LoVo (cell line): ENCODE measurements at places on chromosomes 6 and 20.

DNA sequence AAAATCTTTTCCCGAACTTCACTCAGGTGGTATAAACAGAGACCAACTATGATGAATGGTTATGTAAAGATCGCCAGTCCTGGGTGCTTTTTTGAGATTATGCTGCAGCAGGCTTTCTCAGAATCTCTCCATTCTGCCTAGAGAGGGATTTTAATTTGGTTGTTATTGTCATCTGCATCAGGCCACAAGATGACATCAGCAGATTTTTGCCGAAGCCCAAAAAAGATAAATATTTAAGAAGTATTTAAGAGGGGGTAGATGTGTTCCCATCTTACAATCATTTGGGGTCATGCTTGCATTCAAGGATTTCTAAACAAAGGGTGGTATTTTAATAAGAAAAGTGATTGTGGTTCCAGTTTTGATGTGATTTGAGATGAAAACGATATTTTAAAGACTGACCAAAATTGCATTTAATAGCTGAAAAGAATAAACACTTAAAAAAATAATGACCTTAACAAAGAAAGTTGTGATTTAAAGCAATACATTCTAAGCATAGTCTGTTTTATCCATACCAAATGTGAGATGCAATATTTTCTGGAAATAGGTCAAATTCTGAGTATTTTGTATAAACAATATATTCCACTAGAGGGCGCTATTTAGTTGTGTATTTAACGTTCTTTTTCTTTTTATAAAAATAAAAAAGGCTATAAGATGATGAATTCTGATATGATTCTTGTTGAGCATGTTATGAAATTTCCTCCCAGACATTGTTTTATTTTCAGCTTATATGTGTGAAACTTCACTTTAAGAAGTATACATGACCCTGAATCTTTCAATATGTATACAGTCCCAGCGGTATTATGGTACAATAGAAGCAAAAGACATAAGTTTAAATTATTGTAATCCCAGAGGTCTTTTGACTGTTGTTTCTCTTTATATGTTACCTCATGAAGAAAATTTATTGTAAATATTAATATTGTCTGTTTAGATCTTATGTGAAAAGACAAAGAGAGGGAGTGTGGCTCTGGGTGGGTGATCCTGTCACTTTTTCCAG lies 51.0 kb upstream of the ZFP64 start:
- DNase-seq, result peak; percentile 33

GRCh38 chr6:79399499-79399898 lies 137.7 kb downstream of the LCA5 start:
- no peak for DNase-seq

- DNase-seq, result no peak
These were observed 4.9 kb upstream of the BTBD3 start for GRCh38 chr20:11912659-11913415.

DNA sequence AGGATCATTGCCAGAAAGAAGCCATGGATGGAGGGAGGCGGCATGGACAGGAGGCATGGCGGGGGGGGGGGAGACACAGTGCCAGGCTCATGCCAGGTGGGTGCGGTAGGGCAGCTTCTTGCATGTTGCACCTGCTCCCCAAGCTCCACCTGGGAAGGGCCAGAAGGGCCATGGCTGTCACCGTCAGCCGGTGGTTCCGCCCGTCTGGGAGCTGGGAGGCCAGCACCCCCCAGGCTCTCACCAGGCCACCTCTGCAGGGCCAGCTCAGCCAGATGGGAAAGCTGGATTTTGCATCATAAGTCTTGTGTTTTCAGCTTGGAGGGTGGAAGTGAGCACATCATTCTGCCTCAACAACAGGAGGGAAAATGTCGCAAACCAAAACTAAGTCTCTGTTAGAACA lies 404.7 kb downstream of the TAF4 start:
- no peak for DNase-seq

DNA sequence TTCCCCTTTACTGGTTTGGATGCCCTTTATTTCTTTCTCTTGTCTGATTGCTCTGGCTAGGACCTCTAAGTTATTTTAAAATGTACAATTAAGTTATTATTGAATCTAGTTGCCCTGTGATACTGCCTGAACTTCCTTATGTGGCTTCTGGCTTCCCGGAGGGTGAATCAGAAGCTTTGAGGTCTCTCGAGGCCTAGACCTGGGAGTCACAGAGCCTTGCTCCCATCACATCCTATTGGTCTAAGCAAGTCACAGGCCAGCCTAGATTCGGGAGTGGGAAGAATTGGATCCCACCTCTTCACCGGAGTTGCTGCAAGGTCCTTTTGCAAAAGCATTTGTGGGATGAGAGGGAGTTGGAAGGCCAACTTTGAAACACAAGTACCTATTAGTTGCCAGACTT lies 15.2 kb downstream of the BCAS4 start:
- no peak for DNase-seq

DNA sequence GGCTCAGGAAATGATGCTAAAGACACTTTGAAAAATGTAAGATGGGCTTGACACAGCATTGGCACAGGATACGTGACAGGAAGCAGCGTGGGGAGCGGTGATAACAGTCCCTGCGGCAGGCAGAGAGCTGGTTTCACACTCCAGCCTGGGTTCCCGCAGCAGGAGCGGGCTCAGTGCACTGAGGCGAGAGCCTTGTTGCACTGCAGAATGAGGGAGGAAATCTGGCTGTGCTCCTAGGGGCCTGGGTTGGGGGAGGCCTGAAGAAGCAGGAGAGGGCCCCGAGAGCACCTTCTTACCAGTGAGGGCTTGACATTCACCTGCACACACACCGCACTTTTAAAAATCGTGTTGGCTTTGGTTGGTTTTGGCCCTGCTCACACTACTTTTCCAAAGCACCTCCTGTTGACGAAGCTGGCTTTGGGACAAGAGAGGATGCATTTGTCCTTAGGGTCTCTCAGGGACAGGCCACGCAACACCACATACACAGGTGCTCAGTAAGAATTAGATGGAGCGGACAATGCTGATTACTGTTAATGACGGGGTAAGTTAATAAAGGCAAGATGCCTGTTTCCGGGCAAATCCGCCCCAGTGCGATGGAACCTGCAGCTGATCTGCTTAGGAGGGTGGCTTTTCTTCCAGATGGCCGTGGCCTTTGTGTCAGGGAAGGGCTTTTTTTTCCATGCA lies 49.4 kb upstream of the ARMC2 start:
- no peak for DNase-seq

GRCh38 chr6:3908961-3909360 lies 59.8 kb downstream of the FAM50B start:
- DNase-seq, result no peak

DNA sequence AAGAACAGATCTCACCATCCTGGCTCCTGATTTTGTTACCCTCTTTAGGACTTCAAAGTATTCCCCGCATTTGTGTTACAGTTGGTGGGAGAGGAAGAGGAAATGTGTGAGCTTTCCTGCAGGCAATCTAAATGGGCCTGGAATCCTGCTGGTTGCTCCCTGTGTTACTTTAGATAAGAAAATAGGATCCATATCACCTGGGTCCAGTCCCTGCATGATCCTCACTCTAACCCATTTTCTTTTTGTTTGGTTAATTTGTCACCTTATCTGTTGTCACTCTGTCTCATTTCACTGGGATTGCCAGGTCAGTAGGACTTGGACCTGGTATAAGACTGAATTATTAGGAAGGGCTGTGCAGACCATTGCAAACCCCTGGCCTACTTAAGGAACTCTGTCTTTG lies 175.9 kb upstream of the GJE1 start:
- DNase-seq, result no peak
